ENCODE measurements at places on chromosomes 7 and 10. TPM values are rescaled to one million over a fixed set of nuclear protein-coding genes. Genes with fewer than 3 reads are reported as not detected.

The FRMPD2 gene
- total RNA-seq = not detected

The AQP1 gene
- 14.2 TPM for total RNA-seq

The BLNK gene
- total RNA-seq = 47.7 TPM

The SPAM1 gene
- total RNA-seq = not detected

The ANKRD22 gene
- not detected for total RNA-seq

The CPN1 gene
- total RNA-seq = 76.6 TPM

GRCh38 chr7:118080947-118081346 lies 103.0 kb upstream of the LSM8 start:
- no peaks in the 10 kb centered on the region for H3K27me3 ChIP-seq
- H3K4me3 ChIP-seq = no peak overlapping the region
- no peak for DNase-seq
- no peak overlapping the region for H3K27ac ChIP-seq

GRCh38 chr10:132746801-132747625 lies 38.9 kb downstream of the NKX6-2 start:
- DNase-seq = no peak
- H3K27me3 ChIP-seq = no peaks in the 10 kb centered on the region
- H3K36me3 ChIP-seq = peaks cover 4% of the 10 kb centered on the region
- H3K4me1 ChIP-seq = no peaks in the 10 kb centered on the region
- no peak overlapping the region for H3K4me3 ChIP-seq
- no peak overlapping the region for H3K27ac ChIP-seq

GRCh38 chr10:28049286-28049685 lies 50.4 kb upstream of the ODAD2 start:
- no peaks in the 10 kb centered on the region for H3K27me3 ChIP-seq
- no peak for DNase-seq
- no peak overlapping the region for H3K4me3 ChIP-seq
- H3K4me1 ChIP-seq = no peaks in the 10 kb centered on the region

The FANK1 gene
- not detected for total RNA-seq

DNA sequence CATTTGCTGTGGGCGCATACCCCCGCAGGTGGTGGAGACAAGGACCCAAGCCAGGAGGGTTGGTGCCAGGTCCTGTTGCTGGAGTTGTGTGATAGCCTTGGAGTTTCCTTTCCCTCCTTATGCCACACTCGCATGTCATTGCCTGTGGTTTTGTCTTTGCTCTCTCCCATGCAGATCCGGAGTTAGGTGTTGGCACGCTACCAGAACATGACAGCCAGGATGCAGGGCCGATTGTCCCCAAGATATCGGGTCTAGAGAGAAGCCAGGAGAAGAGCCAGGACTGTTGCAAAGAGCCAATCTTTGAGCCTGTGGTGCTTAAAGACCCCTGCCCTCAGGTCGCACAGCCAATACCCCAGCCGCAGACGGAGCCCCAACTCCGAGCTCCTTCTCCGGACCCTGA lies 369.2 kb upstream of the GALNT17 start:
- H3K4me3 ChIP-seq = no peak overlapping the region
- no peak overlapping the region for H3K27ac ChIP-seq
- no peaks in the 10 kb centered on the region for H3K27me3 ChIP-seq

- no peak overlapping the region for H3K27ac ChIP-seq
- no peaks in the 10 kb centered on the region for H3K4me1 ChIP-seq
Measured at GRCh38 chr7:1889556-1890181, 219.6 kb downstream of the ELFN1 start.

The FOXP2 gene
- 2.9 TPM for total RNA-seq

DNA sequence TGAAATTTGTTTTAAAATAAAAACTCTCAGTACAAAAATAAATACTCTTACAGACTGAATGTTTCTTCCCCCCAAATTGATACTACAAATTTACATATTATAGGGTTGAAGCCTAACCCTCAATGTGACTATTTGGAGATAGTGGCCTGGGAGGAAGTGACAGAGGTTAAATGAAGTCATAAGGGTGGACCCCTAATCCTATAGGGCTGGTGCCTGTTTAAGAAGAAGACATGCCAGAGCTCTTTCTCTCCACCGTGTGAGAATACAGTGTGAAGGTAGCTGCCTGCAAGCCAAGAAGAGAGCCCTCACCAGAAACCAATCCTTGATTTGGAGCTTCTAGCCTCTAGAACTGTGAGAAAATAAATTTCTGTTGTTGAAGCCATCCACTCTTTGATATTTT lies 67.6 kb downstream of the MCU start:
- no peaks in the 10 kb centered on the region for H3K4me1 ChIP-seq
- H3K27ac ChIP-seq = no peak overlapping the region
- no peaks in the 10 kb centered on the region for H3K36me3 ChIP-seq
- no peak overlapping the region for H3K4me3 ChIP-seq

The CCDC186 gene
- 11.7 TPM for total RNA-seq

The FKBP6 gene
- not detected for total RNA-seq

The ANKRD30A gene
- not detected for total RNA-seq

GRCh38 chr10:99682752-99683151 lies 23.4 kb downstream of the ENTPD7 start:
- no peak overlapping the region for H3K4me3 ChIP-seq
- peak; percentile 67 for DNase-seq
- H3K27ac ChIP-seq = peak overlapping the region; percentile 55
- no peaks in the 10 kb centered on the region for H3K4me1 ChIP-seq
- H3K27me3 ChIP-seq = no peaks in the 10 kb centered on the region

The CUX1 gene
- 46.9 TPM for total RNA-seq

DNA sequence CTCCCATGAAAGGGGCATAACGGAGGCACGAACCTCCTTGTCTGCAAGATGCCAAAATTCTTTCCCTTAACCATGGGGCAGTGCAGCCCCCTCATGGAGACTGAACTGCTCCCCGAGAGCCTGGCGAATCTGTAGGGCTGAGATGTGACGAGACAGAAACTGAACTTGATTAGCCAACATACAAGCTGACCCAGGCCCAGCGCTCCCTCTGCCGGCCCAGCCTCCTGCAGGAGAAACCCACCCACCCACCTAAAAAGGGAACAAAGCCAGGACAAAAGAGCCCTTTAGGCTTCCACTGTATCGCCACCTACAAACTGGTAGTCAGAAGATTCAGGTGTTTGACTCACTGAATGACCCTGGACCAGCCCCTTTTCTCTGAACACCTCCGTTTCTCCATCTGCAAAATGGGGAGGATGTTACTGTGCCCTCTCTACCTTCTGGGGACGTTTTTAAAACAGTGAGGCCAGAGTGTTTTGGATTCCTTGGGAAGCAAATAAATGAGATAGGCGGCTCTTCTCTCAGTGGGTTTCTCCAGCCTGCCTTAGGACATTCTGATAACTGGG lies 58.4 kb downstream of the C10orf105 start:
- H3K4me1 ChIP-seq = no peaks in the 10 kb centered on the region
- H3K27ac ChIP-seq = no peak overlapping the region
- DNase-seq = no peak
- H3K27me3 ChIP-seq = no peaks in the 10 kb centered on the region
- H3K4me3 ChIP-seq = no peak overlapping the region

The LIPM gene
- not detected for total RNA-seq

DNA sequence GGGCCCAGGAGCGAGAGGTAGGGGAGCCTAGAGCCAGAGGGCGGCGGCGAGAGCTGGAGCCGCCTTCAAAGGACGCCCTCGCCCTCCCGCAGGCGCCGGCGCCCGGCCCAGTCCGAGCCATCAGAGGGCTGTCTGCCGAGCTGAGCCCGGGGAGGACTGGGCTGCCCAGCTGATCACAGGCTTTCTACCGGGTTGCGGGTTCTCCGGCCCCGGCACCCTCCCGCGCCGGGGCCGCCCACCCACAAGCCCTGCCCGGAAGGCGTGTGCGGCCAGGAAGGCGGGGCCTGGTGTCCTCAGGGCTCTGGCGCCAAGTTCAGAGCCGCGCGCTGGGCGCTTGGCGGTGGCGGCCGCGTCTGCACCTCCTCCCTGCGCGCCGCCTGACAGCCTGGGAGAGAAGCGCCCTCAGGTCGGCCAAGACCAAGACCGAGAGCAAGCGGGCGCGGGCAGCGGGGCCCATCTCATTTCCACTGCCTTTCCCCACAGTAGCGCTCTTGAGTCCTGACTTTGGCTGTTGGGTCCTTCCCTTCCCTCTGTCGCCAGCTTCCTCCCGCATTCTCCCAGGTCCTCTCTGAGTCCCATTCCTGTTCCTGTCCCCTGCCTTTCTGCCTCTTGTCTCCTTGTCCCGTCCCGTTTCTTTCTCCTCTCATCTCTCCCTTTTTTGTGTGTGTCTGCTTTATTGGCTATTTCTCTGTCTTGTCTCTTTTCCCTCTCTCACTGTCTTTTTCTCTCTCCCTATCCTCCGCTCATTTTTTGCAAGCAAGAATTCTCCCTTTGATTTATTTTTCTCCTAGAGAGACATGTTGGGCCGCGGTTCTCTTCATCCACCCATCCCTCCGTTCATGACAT lies 60.6 kb upstream of the MSMB start:
- no peak overlapping the region for H3K27ac ChIP-seq
- H3K4me1 ChIP-seq = no peaks in the 10 kb centered on the region
- peak overlapping the region; percentile 50 for H3K4me3 ChIP-seq
- H3K36me3 ChIP-seq = no peaks in the 10 kb centered on the region
- H3K27me3 ChIP-seq = no peaks in the 10 kb centered on the region
- DNase-seq = peak; percentile 80

The GJD4 gene
- not detected for total RNA-seq

The SPDYE2B gene
- total RNA-seq = not detected

GRCh38 chr10:89946106-89946505 lies 244.7 kb downstream of the KIF20B start:
- no peaks in the 10 kb centered on the region for H3K36me3 ChIP-seq
- no peaks in the 10 kb centered on the region for H3K27me3 ChIP-seq
- no peak overlapping the region for H3K4me3 ChIP-seq
- no peak for DNase-seq
- no peak overlapping the region for H3K27ac ChIP-seq
- no peaks in the 10 kb centered on the region for H3K4me1 ChIP-seq

- no peaks in the 10 kb centered on the region for H3K4me1 ChIP-seq
- H3K27me3 ChIP-seq = no peaks in the 10 kb centered on the region
- DNase-seq = no peak
- H3K27ac ChIP-seq = no peak overlapping the region
- H3K36me3 ChIP-seq = no peaks in the 10 kb centered on the region
Measured at GRCh38 chr7:92058040-92058439, 76.2 kb downstream of the CYP51A1 start.

DNA sequence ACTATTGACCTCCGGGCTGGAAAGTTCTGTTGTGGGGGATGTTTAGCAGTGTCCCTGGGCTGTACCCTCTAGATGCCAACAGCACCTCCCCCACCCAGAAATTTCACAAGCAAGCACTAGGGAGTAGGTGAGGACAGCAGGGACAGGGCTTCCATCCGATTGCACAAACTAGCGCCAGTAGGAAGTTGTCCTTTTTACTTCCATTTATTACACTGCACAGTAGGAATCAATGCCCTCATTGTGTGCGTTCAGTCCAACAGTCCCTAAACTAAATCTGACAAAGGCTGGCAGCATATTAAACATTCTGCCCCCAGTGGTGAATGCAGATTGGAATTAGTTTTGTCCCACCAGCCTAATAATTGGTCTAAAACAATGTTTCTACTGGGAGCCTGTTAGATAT lies 6.4 kb upstream of the SOSTDC1 start:
- no peaks in the 10 kb centered on the region for H3K36me3 ChIP-seq
- no peak overlapping the region for H3K4me3 ChIP-seq
- H3K27ac ChIP-seq = no peak overlapping the region
- H3K27me3 ChIP-seq = no peaks in the 10 kb centered on the region
- no peaks in the 10 kb centered on the region for H3K4me1 ChIP-seq
- DNase-seq = no peak

DNA sequence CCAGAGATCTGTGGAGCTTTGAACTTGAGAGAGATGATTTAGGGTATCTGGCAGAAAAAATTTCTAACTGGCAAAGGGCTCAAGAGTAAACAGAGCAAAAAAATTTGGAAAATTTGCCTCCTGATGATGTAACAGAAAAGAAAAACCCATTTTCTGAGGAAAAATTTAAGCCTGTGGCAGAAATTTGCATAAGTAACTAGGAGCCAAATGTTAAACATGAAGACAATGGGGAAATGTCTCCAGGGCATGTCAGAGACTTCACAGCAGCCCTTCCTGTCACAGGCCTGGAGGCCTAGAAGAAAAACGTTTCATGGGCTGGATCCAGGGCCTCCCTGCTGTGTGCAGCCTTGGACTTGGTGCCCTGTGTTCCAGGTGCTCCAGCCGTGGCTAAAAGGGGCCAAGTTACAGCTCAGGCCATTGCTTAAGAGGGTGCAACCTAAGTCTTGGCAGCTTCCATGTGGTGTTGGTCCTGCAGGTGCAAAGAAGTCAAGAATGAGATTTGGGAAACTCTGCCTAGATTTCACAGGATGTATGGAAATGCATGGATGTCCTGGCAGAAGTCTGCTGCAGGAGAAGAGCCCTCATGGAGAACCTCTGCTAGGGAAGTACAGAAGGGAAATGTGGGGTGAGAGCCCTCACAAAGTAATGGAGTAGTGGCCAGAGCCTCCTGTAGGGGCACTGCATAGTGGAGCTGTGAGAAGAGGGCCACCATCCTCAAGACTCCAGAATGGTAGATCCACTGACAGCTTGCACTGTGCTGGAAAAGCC lies 8.1 kb downstream of the SEMA3D start:
- H3K27ac ChIP-seq = no peak overlapping the region
- no peak for DNase-seq
- no peaks in the 10 kb centered on the region for H3K36me3 ChIP-seq
- H3K27me3 ChIP-seq = no peaks in the 10 kb centered on the region
- no peaks in the 10 kb centered on the region for H3K4me1 ChIP-seq

- no peak for DNase-seq
- H3K4me3 ChIP-seq = no peak overlapping the region
- no peaks in the 10 kb centered on the region for H3K36me3 ChIP-seq
- H3K4me1 ChIP-seq = no peaks in the 10 kb centered on the region
- no peak overlapping the region for H3K27ac ChIP-seq
- no peaks in the 10 kb centered on the region for H3K27me3 ChIP-seq
Measured at GRCh38 chr7:114158854-114159253, 240.0 kb upstream of the PPP1R3A start.

- no peak overlapping the region for H3K4me3 ChIP-seq
- H3K36me3 ChIP-seq = no peaks in the 10 kb centered on the region
- no peak overlapping the region for H3K27ac ChIP-seq
Measured at GRCh38 chr10:88262591-88263234, 320.4 kb downstream of the RNLS start.

DNA sequence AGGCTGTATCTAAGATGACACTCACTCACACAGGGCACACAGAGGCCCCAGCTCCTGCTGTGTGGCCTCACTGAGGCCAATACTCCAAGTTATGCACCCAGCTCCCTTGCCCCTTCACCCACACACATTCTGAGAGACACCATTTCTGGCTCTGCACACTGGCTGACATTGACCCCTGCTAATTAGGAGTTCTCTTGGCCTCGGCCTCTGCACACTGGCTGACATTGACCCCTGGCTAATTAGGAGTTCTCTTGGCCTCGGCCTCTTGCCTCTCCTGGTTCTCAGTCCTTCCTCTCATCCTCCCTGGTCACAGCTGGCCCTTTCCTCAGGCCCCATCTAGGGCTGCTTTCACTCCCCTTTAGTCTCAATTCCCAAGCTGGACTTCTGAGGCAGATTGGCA lies 97.3 kb downstream of the GRID1 start:
- peak; percentile 23 for DNase-seq
- no peaks in the 10 kb centered on the region for H3K4me1 ChIP-seq

The SPRN gene
- total RNA-seq = 15.1 TPM

All from right lobe of liver (tissue), 6 donors.